A673 (cell line): ENCODE measurements at places on chromosomes 1 and 21. TPM values are rescaled to one million over a fixed set of nuclear protein-coding genes. Genes with fewer than 3 reads are reported as not detected.

HCN3 gene
- 11.3 and 12.2 TPM in 2 replicates for total RNA-seq

SLFNL1 gene
- total RNA-seq: 0.37 and 0.39 TPM in 2 replicates

DNA sequence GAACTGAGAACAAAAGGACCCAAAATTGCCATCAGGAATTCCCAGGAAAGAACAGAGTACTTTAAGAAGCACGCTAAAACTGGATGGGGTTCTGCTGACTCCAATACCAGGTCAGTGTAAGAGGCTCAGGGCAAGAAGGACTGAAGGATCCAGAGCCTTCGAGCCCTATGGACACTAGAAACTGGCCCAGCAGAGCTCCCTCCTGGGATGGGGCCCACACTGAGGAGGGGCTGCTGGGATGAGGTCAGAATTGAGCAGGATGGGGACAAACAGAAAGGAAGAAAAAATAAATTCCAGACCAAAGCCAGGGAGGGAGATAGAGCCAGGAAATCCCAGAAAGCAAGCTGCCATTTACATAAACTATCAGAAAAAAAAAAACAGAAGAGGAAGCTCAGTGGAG lies 222.4 kb upstream of the COA6 start:
- no peak overlapping the region for H3K4me3 ChIP-seq
- no peaks in the 10 kb centered on the region for H3K27me3 ChIP-seq
- DNase-seq: no peak
- no peaks in the 10 kb centered on the region for H3K36me3 ChIP-seq
- H3K4me1 ChIP-seq: no peaks in the 10 kb centered on the region

DNA sequence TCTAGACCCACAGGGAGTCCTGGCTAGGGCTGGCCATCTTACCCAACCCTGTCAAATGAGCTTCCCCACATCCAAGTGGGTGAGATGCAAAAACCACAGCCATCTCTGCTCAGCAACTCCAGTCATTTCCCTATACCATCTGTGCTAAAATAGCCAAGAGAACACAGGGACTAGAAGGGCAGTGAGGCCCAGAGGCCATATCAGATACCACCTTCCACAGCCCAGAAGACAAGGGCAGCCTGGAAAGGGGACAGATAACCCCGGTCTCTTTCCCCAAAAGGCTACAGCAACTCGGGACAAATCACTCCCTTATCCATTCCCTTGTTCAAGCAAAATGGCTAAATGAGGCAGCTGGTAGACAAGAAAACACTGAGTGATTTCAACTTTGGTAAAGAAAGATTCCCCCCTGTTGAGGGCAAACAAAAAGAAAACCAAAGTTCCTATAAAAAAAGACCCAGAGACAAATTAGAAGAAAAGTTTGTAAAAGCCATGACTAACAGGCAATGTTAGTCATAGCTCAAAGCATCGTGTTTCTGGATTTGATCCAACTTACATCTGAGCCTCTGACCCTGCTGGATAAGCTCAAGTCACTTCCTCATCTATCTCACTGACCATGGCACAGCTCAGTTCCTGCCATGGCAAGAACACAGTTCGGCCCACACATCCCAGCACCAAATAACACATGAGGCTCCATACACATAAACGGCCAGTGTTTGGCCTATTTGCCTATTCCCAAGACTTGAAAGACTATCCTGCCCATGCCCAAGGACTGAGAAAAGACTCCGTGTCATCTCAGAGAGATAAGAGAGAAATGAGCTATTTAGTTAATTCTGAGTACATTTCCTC lies 3.1 kb downstream of the LAMB3 start:
- peak; percentile 82 for DNase-seq
- no peaks in the 10 kb centered on the region for H3K36me3 ChIP-seq
- no peaks in the 10 kb centered on the region for H3K27me3 ChIP-seq

- H3K36me3 ChIP-seq: no peaks in the 10 kb centered on the region
- H3K27ac ChIP-seq: no peak overlapping the region
- no peak overlapping the region for H3K4me3 ChIP-seq
- no peaks in the 10 kb centered on the region for H3K4me1 ChIP-seq
- no peak for DNase-seq
- H3K27me3 ChIP-seq: no peaks in the 10 kb centered on the region
These were observed 159.0 kb downstream of the PTBP2 start for GRCh38 chr1:96880626-96881025.

DNA sequence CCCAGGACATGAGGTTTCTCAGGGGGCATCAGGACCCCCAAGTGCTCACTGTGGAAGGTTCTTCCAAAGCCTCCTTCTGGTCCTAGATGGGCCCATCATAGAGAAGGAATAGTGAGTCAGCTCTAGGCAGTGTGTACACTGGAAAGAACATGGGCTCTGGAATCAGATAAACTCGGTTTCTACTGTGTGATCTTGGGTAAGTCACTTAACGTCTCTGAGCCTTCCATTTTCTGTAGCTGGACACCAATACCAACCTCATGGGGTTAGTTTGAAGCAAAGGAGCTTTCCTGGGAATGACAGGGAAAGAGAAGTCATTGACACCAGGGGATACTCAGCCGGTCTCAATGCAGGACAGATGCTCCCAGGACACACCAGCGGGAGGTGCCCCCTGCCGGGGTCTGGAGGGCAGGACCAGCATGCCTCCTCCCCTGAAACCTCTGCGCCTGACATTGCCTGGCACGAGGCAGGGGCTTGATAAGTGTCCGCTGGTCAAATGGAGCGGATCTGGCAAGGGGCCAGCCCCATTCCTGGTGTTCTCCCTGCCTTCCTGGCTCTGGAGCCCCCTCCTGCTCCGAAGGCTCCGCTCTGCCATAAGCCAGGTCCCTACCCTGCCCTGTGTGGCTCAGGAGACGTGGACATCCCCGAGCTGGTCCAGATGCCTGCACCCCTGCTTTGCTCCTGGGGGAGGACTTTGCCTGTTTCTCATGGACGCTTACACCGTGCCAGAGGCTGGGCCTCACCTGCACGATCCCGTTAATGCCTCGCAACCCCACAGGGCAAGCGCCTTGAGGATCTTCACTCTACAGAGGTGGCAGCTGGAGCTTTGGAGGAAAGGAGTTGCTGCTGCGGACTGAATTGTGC lies 52.8 kb downstream of the EDN2 start:
- peaks cover 7% of the 10 kb centered on the region for H3K4me1 ChIP-seq
- no peak overlapping the region for H3K4me3 ChIP-seq
- no peaks in the 10 kb centered on the region for H3K27me3 ChIP-seq

DNA sequence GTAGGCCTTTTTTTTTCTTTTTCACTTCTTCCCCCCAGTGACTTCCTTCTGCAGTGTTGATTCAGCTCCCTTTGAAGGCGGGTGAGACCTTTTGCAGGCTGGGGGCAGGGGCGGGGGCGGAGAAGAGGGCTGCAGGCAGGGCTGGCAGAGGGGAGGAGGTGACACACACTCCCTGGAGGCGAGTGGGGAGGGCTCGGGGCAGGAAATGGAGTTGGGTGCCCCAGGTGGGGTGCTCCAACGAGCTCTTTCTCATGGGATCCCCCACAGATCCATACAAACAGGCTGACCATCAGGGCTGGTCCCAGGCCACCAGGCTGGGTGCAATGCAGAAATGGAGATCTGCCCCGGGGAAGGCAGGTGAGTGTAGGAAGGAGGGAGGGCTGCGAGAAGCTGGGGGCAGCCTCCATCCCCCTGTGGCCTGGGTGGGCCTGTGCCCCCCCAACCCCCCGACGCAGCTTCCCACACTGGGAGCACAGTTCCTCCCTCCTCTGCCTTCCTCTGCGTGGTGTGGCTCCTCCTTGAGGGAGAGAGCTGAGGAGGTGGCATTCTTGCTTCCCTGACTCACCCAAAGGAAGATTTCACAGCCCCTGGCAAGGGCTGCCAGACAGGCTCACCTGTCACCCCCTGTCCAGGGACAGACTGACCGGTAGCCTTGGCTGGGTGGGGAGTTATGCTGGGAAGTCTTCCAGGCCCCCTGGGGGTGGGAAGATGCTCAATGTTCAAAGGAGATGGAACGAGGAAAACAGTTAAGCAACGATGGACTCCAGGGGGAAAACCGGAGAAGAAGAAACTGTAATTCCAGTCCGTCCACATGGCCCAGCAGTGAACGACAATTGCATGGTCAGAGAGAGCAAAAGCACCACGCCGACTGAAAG lies 7.1 kb upstream of the ITGB2 start:
- peaks cover 70% of the 10 kb centered on the region for H3K4me1 ChIP-seq
- H3K36me3 ChIP-seq: peaks cover 2% of the 10 kb centered on the region
- peak overlapping the region; percentile 100 for H3K27ac ChIP-seq
- no peaks in the 10 kb centered on the region for H3K27me3 ChIP-seq

S100A7A gene
- total RNA-seq: not detected in 2 replicates

- H3K4me3 ChIP-seq: peak within 1 kb of the TSS; percentile 97
- H3K27ac ChIP-seq: peak within 1 kb of the TSS; percentile 93
- H3K4me1 ChIP-seq: peaks cover 37% of the 10 kb centered on the region
- no peak for DNase-seq
- H3K36me3 ChIP-seq: peaks cover 42% of the 10 kb centered on the region
These were observed at the start of gene POU3F1 for GRCh38 chr1:38046333-38046883. POU3F1 (minus strand) TSS chr1:38046793; CDS start chr1:38046743, 50 bp downstream.

C1QB gene
- not detected in 2 replicates for total RNA-seq

OR2M5 gene
- not detected in 2 replicates for total RNA-seq

GRCh38 chr1:30745834-30746208 lies 11.8 kb downstream of the LAPTM5 start:
- no peaks in the 10 kb centered on the region for H3K27me3 ChIP-seq
- no peaks in the 10 kb centered on the region for H3K36me3 ChIP-seq
- H3K4me1 ChIP-seq: no peaks in the 10 kb centered on the region
- no peak overlapping the region for H3K4me3 ChIP-seq
- DNase-seq: no peak
- H3K27ac ChIP-seq: no peak overlapping the region

- H3K36me3 ChIP-seq: no peaks in the 10 kb centered on the region
- no peaks in the 10 kb centered on the region for H3K27me3 ChIP-seq
- H3K4me1 ChIP-seq: peaks cover 11% of the 10 kb centered on the region
- H3K4me3 ChIP-seq: no peak overlapping the region
- DNase-seq: peak; percentile 59
These were observed 52.2 kb upstream of the ARTN start for GRCh38 chr1:43881415-43881814.

DMRTA2 gene
- total RNA-seq: 0.28 and 0.37 TPM in 2 replicates
